ENCODE measurements at places on chromosomes 7 and 10. TPM values are rescaled to one million over a fixed set of nuclear protein-coding genes. Genes with fewer than 3 reads are reported as not detected.

Gene MMD2
- total RNA-seq, result not detected

Gene ADO
- 19.6 TPM for total RNA-seq

GRCh38 chr7:155228459-155228845, 69.2 kb upstream of the INSIG1 start:
- no peak overlapping the region for H3K4me3 ChIP-seq
- peaks cover 16% of the 10 kb centered on the region for H3K27me3 ChIP-seq
- no peaks in the 10 kb centered on the region for H3K36me3 ChIP-seq
- no peak overlapping the region for H3K27ac ChIP-seq
- peaks cover 5% of the 10 kb centered on the region for H3K4me1 ChIP-seq

DNA sequence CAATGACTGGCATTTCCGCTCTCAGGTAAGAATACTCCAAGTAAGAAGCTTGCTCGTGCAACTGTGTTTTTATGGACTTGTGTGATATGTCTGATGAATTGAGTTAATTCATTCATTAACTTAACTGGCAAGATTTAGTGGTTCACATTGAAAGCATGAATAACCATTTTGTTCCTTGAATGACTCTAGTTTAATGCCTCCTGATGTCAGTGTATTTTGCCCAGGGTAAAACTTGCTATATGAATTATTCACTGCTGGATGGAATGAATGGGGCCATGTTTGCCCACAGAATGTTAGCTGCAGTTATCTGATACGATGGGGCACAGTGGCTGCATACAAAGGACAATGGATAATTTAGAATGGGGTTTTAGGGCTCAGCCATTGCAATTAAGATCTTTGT, 124.1 kb downstream of the ZNF365 start:
- no peaks in the 10 kb centered on the region for H3K36me3 ChIP-seq
- peaks cover 5% of the 10 kb centered on the region for H3K4me1 ChIP-seq
- DNase-seq, result no peak

GRCh38 chr10:57049096-57049495, 688.0 kb upstream of the ZWINT start:
- H3K36me3 ChIP-seq, result no peaks in the 10 kb centered on the region
- H3K27ac ChIP-seq, result no peak overlapping the region
- no peak for DNase-seq

Gene HABP2
- total RNA-seq, result not detected

GRCh38 chr10:4639960-4640359, 186.0 kb upstream of the AKR1E2 start:
- H3K27me3 ChIP-seq, result no peaks in the 10 kb centered on the region
- peak overlapping the region; percentile 86 for H3K27ac ChIP-seq
- no peak for DNase-seq
- H3K4me1 ChIP-seq, result peaks cover 9% of the 10 kb centered on the region

DNA sequence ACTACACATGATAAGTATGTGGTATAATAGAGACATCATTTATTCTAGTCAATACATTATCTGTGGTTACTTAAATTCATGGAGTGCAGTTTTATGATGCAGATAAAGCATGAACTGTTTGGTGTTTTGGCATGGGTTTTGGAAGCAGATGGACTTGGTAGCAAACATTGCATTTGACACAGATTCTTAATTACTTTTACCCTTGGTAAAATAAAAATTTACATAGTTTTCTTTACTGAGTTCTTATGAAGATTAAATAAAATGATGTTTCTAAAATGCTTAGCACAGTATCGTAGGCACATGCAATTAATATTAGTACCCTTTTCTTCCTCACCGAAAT, 92.0 kb downstream of the ABCA13 start:
- H3K27ac ChIP-seq, result no peak overlapping the region
- DNase-seq, result no peak
- no peaks in the 10 kb centered on the region for H3K27me3 ChIP-seq
- H3K36me3 ChIP-seq, result no peaks in the 10 kb centered on the region
- H3K4me1 ChIP-seq, result no peaks in the 10 kb centered on the region

Gene C7orf33
- total RNA-seq, result not detected

GRCh38 chr10:120548210-120548609, 91.2 kb downstream of the PLPP4 start:
- H3K36me3 ChIP-seq, result no peaks in the 10 kb centered on the region
- no peak overlapping the region for H3K4me3 ChIP-seq
- DNase-seq, result no peak
- H3K27me3 ChIP-seq, result no peaks in the 10 kb centered on the region
- no peaks in the 10 kb centered on the region for H3K4me1 ChIP-seq

DNA sequence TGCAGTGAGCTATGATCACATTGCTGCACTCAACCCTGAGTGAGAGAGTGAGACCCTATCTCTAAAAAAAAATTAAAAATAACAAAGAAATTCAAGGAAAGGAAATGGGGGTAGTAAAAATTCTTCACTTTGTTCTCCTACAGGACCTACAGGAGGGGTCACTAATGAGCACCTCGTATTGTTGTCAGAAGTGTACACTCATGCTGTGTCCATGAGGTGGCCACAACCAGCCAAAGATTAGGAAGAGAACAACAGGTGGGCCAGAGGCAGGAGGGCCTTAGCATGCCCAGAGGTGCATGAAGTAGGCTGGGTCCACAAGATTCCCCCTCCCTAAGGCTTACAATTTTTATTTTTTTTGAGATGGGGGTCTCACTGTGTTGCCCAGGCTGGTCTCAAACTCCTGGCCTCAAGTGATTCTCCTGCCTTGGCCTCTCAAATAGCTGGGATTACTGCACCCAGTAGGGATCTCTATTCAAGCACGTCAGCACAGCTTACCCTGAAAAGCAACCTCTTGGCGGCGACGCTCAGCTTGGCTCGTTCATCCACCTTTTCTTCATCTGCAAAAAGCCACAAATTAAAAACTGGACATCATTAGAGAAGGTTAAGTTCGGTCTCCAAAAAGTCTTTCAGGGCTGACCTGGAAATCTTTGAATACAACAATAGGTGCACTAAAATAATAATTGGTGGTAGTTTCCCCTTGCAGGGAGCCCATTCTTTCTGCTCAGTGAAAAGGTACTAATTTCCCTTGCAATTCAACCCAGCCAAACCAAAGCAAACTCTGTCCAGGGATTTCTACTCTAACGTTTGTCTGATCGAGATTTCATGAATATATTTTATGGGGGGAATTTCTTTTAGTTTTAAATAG, 104.4 kb downstream of the SVIL start:
- H3K27ac ChIP-seq, result no peak overlapping the region
- no peak overlapping the region for H3K4me3 ChIP-seq
- peaks cover 7% of the 10 kb centered on the region for H3K4me1 ChIP-seq
- DNase-seq, result no peak

Gene ZNF239
- total RNA-seq, result 0.80 TPM

DNA sequence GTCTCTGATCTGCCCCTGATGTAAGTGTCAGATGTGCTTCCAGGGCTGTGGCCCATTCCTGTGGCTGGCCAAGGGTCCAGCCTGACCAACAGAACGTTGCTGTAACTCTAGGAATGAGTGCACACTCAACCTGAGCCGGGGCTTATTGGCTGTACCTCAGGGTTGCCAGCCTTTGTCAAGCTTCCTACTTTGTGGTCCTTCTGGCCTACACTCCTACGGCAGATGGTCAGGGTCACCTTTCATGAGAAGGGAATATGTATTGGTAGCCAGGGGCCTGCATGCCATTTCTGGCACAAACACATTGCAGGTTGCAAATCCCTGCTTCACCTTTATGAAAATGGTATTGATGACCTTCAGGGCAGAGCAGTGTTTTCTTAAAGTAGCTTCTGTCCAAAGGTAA, 64.5 kb downstream of the MTURN start:
- H3K36me3 ChIP-seq, result peaks cover 8% of the 10 kb centered on the region
- no peak for DNase-seq
- H3K4me1 ChIP-seq, result peaks cover 8% of the 10 kb centered on the region
- no peaks in the 10 kb centered on the region for H3K27me3 ChIP-seq

- no peak overlapping the region for H3K4me3 ChIP-seq
- H3K27ac ChIP-seq, result peak overlapping the region; percentile 38
- H3K4me1 ChIP-seq, result peaks cover 14% of the 10 kb centered on the region
- DNase-seq, result no peak
- H3K36me3 ChIP-seq, result no peaks in the 10 kb centered on the region
These were observed 8.3 kb upstream of the ARHGAP12 start for GRCh38 chr10:31936933-31937332.

- no peaks in the 10 kb centered on the region for H3K36me3 ChIP-seq
- no peak overlapping the region for H3K4me3 ChIP-seq
These were observed 254.3 kb downstream of the ELFN1 start for GRCh38 chr7:1924258-1924817.

DNA sequence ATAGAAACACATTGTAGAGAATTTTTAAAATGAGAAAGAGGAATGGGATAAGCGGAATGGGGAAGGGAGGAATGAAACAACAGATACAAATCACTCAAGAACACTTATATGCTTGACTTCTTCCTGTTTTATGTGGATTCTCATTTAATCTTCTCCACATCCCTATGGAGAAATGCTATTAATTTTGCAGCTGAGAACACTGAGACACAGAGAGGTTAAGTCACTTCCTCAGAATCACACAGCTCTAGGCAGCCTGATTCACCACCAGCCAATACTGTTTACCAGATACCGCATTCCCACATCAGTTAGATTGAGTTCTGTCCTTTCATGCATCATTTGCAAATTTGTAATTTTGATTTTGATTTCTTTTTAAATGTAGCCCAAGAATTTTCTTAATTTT, 170.5 kb downstream of the SH2D4B start:
- H3K4me1 ChIP-seq, result no peaks in the 10 kb centered on the region
- H3K36me3 ChIP-seq, result no peaks in the 10 kb centered on the region
- no peak overlapping the region for H3K4me3 ChIP-seq

Gene SMARCD3
- 11.8 TPM for total RNA-seq

- H3K4me3 ChIP-seq, result no peak overlapping the region
- no peaks in the 10 kb centered on the region for H3K36me3 ChIP-seq
- no peak for DNase-seq
- no peaks in the 10 kb centered on the region for H3K27me3 ChIP-seq
These were observed 751 bp upstream of the HYCC1 start for GRCh38 chr7:23014681-23015080.

Gene ESYT2
- total RNA-seq, result 68.3 TPM

GRCh38 chr10:124369986-124370385, 48.7 kb downstream of the OAT start:
- H3K27me3 ChIP-seq, result peaks cover 3% of the 10 kb centered on the region
- no peak for DNase-seq
- H3K4me3 ChIP-seq, result no peak overlapping the region
- peaks cover 6% of the 10 kb centered on the region for H3K4me1 ChIP-seq

Gene GATAD1
- total RNA-seq, result 11.6 TPM

- peaks cover 98% of the 10 kb centered on the region for H3K27me3 ChIP-seq
- no peak overlapping the region for H3K27ac ChIP-seq
- DNase-seq, result no peak
- peak overlapping the region; percentile 60 for H3K4me3 ChIP-seq
- no peaks in the 10 kb centered on the region for H3K36me3 ChIP-seq
These were observed 62.3 kb upstream of the LBX1 start for GRCh38 chr10:101291331-101292193.

DNA sequence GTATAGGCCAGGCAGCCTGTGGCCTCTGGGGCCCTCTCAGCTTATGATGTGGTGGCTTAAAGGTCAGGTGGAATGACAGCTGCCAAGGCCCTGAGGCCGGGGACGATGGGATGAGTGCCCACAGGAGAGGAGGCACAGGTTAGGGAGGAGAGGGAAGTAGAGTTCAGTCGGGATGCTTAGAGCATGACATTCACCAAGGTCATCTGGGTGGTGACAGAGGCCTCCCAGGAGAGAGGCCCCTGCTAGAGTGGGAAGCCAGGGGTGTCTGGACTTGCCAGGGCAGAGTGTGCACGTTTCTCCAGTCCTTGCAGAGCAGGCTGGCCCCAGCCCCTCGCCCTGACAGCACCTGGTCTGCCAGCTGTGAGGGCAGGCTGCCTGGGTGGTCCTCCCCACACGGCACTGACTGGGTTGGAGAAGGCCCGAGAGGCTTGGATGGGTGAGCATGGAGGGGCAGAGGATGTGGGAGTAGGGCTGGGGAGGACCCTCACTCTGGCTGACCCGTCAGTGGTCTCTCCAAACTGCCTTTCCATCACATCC, 1.5 kb downstream of the CALHM1 start:
- no peaks in the 10 kb centered on the region for H3K36me3 ChIP-seq
- peaks cover 11% of the 10 kb centered on the region for H3K4me1 ChIP-seq
- DNase-seq, result no peak
- no peaks in the 10 kb centered on the region for H3K27me3 ChIP-seq
- H3K4me3 ChIP-seq, result no peak overlapping the region

DNA sequence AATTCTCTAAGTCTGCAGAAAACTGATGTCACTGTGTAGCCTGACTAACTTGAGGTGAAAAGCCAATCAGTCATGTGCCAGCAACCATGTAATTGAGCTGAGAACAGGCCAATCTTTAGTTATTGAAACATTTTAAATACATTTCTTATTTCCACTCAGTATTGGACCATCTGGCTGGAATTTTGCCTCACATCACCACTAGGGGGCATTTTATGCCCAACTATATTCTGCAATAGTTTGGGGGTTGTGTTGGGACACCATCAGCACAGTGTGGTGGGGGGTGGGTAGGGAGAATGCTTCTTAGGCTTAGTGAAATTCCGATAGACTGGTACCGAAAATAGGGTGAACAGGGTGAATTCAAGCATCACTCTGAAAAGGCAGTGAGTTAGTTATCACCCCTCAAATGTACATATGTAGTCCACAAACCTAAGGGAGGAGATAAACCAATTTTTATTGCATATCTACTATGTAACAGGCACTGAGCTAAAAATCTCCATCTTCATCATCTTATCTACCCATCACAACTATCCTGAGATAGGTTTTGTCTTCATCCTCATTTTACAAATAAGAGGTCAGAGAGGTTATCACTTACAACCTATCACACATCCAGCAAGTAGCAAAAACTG, 17.8 kb downstream of the NPSR1 start:
- H3K36me3 ChIP-seq, result no peaks in the 10 kb centered on the region
- H3K27ac ChIP-seq, result no peak overlapping the region
- no peak overlapping the region for H3K4me3 ChIP-seq
- DNase-seq, result no peak
- no peaks in the 10 kb centered on the region for H3K4me1 ChIP-seq

DNA sequence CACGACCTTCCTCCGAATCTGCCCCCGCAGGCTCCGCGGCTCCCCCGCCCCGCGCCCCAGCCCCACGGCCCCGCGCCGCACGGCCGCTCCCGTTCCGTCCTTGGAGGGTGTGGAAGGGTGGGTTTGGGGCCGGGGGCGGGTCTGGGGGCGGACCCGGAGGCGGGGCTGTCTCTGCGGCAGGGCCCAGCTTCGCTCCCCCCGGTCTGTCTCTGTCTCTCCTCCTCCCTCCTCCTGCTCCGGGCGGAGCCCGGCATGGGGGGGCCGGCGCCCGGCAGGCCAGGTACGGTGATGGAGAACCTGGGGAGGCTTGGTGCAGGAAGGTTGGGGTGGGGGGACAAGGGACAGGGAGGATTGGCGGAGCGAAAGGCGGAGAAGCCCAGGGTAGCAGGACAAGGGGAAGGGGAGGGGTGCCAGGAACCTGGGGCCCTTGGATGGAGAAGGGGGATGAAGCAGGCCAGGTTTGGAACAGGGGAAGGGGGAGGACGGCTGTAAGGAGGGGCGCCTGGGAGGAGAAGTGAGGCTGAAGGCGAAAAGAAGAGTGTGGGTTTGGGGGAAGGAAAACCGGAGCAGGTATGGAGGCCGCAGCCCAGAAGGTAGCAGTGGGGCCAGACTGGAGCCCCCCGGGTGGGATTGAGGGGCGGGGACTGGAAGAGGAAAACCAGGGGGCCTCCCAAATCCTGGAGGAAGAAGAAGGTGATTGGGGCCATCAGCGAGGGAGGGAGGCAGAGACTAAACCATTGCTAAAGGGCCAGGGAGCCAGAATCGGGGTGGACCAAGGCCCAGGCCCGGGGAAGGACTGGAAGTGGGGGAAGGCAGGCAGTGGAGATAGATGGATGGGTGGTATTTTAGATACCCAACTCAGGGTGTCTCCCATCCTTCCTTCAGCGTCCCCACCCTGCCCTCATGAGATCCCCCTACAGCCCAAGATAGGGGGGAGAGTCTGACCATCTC, at the start of gene NYAP1:
Gene NYAP1, plus strand, starts transcription at position 206 of the 951 bp plus-strand sequence. CDS start 1,385 bp downstream, outside the sequence.
- no peak for DNase-seq
- H3K4me3 ChIP-seq, result peak within 1 kb of the TSS; percentile 74
- peak within 1 kb of the TSS; percentile 71 for H3K27ac ChIP-seq
- H3K27me3 ChIP-seq, result no peaks in the 10 kb centered on the region

All from suprapubic skin (tissue), 4 donors.